Renal cortex interstitium (tissue), 15 donors: ENCODE measurements at places on chromosomes 1 and 21.

GRCh38 chr1:162666006-162666645, 33.9 kb downstream of the DDR2 start:
- DNase-seq: no peak

- no peak for DNase-seq
Observed at GRCh38 chr1:150102986-150103385, 35.4 kb downstream of the VPS45 start.

DNA sequence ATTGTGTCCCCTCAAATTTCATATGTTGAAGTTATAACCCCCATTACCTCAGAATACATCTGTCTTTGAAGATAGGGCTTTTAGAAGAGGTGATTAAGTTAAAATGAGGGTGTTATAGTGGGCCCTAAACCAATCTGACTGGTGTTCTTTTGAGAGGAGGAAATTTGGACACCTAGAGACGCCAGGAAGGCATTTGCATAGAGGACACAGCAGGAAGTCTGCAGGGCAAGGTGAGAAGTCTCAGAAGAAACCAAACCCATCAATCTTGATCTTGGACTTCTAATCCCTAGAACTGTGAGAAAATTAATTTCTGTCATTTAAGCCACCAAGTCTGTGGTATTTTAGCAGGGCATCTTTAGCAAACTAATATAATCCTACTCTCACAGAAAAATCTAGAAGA, 13.0 kb downstream of the GOLPH3L start:
- DNase-seq: no peak

DNA sequence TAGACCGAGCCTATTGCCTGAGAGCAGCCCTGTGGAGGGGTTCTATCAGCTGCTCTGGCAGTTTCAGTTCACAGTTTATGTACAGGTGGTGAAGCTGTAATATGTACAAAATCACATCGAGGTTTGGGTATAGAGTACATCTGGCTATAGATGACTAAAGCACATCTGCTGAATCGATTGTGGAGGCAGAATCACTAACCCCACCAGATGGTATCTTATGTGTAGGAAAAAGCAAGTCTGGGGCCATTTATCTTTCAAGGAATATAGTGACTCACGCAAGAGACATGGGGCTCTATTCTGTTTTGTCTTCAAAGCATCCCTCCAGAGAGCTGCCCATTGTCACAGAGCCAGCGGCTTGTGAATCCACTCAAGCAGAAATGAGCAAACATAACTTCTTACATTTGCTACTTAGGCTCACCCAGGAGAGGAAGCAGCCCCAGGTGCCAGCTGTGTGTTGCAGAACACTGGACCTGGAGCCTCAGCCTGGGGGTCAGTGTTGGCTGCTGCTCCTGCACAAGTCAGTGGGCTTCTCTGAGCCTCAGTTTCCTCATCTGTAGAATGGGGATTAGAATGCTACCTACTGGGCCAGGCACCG, 21.3 kb downstream of the MIIP start:
- DNase-seq: no peak

DNA sequence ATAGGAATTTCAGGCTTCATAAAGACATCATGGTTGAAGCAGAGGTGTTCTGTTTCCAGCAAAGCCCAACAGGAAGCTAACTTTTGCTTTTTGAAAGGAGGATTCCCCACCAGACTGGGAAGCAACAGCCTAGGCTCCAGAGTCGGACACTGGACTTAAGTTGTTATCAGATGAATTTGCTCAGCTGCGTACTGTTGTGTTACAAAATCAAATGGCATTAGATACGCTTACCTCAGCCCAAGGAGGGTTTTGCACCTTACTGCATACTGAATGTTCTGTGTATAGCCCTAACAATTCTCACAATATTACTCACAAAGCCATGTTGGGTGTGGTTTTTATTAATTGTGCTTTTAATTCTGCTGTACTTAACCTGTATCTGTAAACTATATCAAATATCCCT, 547 bp upstream of the CHIA start:
- no peak for DNase-seq

- DNase-seq: no peak
Observed at GRCh38 chr1:62676611-62677356, 11.4 kb downstream of the DOCK7 start.

- DNase-seq: no peak
Observed at GRCh38 chr1:153363641-153364040, 6.0 kb downstream of the S100A9 start.

- no peak for DNase-seq
Observed at GRCh38 chr1:34975338-34975737, 9.8 kb downstream of the TMEM35B start.

- peak; percentile 56 for DNase-seq
Observed at GRCh38 chr1:183622884-183623785, 12.4 kb downstream of the ARPC5 start.

- peak; percentile 91 for DNase-seq
Observed at GRCh38 chr21:33491373-33492102, at the start of gene DNAJC28. Gene DNAJC28 (minus strand): TSS chr21:33491716. CDS start chr21:33489393, 2,323 bp downstream.

GRCh38 chr1:62391369-62391971, 45.4 kb upstream of the USP1 start:
- DNase-seq: peak; percentile 12

DNA sequence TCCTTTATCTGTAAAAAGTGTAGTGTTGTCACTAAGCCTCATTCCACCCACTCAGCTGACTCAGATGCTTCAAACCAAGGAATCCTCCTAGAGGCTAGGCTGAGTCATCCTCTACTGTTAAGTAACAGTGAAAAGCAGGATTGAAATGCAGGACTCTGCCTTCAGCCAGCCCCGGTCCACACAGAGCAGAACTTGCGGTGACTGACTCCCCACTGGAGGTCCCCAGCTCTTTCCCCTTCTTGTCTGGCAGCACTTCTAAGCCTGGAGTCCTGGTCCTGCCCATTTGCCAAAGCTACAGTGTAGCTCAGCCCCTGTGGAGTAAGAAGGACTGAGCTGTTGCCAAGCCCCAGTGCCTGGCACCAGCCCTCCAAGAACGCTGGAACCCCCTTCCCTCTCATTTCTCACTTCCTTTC, 1.7 kb downstream of the RAB7B start:
- no peak for DNase-seq

- DNase-seq: peak; percentile 60
Observed at GRCh38 chr1:169546087-169546995, 39.9 kb downstream of the F5 start.

- no peak for DNase-seq
Observed at GRCh38 chr21:37039411-37040075, 33.0 kb downstream of the RIPPLY3 start.

GRCh38 chr21:45153358-45154318, 79.3 kb downstream of the ADARB1 start:
- DNase-seq: no peak

GRCh38 chr1:110050602-110051261, 16.3 kb downstream of the STRIP1 start:
- DNase-seq: no peak

GRCh38 chr1:163561580-163562295, 240.0 kb downstream of the NUF2 start:
- DNase-seq: peak; percentile 31

DNA sequence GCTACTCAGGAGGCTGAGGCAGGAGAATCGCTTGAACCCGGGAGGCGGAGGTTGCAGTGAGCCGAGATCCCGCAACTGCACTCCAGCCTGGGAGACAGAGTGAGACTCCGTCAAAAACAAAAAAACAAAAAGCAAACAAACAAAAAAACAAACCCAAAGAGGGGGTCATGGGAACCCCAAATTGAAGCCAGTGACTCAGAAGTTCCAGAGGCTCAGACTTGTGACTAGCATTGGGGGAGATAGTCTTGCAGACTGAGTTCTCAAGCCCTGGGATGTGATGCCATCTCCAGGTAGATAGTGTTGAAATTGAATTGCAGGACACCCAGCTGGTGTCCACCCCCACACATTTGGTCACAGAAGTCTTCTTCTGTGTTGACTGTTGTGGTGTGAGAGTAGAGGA, 24.9 kb upstream of the ENO1 start:
- no peak for DNase-seq

GRCh38 chr1:105210747-105211146, 1461.0 kb downstream of the AMY1C start:
- no peak for DNase-seq

DNA sequence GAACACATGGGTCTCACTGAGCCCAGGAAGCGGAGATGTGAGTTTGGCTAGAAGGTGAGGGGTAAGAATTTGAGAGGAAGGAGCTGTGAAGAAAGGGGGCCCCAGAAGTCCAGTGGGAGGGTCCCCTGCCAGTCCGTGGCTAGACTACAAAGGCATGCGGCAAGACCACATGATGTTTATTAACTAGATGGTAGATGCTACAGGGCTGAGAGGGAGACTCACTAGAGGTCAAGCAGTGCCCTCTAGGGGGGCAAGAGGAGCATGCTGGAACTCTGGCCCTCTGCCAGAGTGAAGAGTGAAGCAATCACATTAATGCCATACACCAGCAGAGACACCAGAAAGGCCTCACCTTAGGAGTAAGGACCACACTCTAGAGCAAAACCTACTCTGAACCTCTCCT, 12.2 kb downstream of the KIAA0319L start:
- no peak for DNase-seq

GRCh38 chr1:83552820-83553219, 446.1 kb downstream of the TTLL7 start:
- no peak for DNase-seq

DNA sequence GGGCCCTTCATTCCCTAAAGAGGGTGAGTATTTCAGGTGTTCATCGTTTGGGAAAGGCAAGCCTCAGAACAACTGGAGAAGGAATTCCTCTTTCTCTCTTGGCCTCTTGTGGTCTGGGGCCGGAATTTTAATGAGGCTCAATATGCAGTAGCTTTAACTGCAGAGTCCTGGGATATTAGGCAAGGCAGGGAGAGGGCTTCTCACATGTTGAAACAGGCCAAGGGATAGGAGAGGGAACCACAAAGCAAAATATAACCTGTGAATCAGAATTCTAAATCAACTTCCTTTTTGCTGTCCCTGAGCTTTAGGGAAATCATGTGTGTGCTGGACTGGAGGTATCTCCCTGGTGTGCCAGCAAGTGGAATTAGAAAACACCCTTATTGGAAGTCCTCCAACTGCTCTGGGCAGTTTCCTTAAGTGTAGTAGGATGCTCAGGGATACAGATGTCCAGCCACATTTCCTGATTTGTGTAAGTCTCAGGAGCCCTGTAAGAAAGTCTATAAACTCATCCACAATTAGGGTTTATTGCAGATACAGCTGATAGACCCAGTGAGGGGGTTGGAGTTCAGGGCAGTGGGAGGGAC, 215.8 kb upstream of the ZRANB2 start:
- no peak for DNase-seq

DNA sequence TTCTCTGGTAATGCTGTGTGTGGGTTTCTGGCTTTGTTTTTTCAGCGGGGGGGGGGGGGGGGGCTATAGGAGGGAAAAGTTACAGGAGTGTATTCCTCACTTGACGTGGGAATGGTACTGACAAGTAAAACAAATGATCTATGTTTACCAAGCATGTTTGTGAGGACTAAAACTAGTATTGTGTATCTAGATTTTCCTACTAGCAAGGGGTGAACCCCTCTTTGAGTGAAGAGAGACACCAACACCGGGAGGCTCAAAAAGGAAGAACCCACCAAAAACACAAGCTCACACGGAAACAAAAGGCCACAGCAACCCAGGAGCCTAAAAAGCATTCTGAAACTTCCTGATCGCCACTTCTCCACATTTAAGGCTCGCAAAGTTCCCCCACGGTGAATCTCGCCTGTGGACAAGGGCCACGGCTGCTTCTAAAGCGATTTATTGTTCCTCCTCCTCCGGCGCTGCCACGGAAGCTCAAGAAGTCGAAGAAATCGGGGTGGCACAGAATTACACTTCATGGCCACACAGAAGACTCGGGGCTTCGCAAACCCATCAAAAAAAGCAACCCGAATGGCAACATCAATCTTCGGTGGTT, 703 bp downstream of the PUM1 start:
- no peak for DNase-seq

GRCh38 chr1:16087733-16088132, 14.3 kb upstream of the FAM131C start:
- DNase-seq: no peak

DNA sequence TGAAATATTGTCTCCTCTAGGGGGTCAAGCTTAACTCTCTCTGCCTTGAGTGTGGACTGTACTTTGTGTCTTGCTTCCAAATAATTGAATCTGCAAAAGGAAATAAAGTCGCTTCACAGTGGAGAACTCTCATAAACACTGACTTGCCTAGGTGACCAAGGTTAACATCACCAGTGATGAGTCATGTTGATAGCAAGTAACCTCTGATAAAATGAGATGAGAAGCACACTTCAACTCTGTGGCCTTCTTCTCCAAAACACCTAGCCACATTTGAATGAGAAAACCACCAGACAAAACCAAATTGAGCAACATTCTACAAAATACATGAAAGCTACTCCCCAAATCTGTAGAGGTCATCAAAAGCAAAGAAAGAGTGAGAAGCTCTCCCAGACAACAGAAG, 37.6 kb downstream of the PDE4B start:
- DNase-seq: no peak

DNA sequence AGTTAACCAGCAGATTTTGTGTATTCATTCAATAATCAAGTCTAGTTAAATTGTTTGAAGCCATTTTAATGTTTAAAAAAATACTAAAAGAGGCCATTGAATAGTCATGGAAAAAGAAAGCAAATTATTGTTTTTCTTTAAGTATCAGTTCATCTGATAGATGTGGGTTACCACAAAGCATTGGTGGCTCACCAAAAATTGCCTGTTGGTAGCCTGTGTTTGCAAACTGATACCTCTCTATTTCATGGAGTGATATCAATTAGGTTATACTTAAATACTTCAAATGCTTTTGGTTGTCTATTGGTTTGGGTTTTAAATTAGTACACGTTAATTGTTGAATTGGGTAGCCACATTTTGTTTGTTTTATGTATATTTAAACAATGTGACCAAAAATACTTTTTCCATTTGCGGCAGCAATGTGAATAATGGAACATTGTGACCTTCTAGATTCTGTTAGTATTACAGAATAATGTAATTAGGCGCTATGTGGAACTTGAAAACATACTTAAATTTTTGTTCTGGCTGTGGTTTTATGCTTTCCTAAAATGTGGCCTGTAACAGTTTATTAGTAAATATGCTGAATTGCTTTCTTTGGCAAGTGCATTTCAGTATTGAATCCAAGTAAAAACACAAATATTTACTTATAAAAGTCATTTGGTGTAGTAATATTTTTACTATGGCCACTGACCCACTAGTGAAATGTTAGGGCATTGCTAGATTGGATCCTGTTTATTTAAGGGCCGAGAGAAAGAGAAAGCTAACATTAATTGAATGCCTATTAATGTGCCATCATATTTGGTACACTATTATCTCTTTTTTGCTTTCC, 37.1 kb upstream of the NBL1 start:
- DNase-seq: no peak

GRCh38 chr1:96372881-96373280, 348.7 kb upstream of the PTBP2 start:
- no peak for DNase-seq

- DNase-seq: no peak
Observed at GRCh38 chr1:245829194-245829593, 674.4 kb downstream of the KIF26B start.

GRCh38 chr1:108114033-108114599, 86.0 kb downstream of the SLC25A24 start:
- DNase-seq: no peak

DNA sequence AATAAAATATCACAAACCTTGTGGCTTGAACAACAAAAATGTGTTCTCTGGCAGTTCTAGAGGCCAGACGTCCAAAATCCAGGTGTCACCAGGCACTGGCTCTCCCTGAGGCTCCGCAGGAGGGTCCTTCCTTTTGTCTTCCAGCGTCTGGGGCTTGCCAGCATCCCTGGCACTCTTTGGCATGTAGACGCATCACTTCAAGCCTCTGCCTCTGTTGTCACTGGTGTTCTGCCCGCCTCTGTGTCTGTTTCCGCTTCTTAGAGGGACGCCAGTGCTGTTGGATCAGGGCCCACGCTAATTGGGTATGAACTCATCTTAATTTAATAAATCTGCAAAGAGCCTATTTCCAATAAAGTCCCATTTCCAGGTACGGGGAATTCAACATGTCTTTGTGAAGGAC, 273.7 kb upstream of the C1orf174 start:
- DNase-seq: no peak
